ENCODE measurements at places on chromosomes 7 and 10.

DNA sequence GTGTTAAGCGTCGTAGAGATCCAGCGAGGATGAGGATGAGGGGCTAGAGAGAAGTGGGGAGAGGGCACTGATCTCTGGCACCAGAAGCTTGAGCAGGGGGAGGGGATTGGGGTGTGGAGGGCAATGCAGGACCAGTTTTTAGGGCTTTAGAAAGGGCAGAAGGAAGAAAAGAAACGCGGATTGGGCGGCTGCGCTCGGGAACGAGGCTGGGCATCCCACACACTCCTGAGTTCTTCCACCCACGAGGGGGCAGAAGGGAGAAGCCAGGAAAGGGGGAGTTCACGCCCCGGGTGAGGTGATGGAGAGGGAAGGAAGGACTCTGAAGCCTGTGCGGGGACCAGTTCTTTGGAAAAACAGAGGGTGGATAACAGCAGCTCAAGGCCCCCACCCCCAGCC lies 6.1 kb upstream of the VGF start:
- no peak for DNase-seq

DNA sequence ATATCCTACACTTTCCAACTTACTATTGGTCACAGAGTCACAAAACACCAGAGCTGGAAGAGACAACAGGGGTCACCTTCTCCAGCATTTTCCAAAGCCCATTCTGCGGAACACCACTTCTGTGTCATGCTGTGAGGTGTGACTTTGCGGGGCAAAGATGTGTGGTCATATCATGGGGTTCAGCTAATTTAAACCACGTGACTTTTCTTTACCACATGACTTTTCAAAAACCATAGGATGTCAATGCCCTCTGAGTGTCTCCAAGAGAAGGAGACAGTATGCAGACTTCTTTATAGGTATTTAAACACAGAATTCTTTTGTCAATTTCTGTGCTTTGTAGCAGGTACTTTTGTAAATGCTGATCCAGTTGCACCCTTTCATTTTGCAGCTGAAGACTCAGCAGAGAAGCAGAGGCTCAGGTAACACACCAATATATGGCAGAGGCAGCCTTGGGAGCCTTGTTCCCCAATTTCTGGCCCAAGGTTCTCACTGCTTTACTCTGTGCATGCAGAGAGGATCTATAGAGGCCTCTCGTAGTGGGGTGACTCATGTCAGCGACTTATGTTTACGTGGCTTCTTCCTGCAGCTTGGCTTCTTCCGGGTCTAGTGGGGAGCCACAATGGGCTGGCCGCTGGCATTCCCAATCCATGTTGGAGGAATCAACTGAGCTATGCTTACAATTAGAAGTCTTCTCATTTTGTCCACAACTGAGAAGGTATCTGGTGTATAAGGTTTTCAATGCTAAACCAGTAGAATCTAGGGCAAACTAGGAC lies 104.0 kb upstream of the RHOBTB1 start:
- DNase-seq, result no peak

- no peak for DNase-seq
These were observed 131.9 kb downstream of the SDK1 start for GRCh38 chr7:3432911-3433310.

GRCh38 chr7:91285696-91286355 lies 21.6 kb downstream of the FZD1 start:
- DNase-seq, result no peak

DNA sequence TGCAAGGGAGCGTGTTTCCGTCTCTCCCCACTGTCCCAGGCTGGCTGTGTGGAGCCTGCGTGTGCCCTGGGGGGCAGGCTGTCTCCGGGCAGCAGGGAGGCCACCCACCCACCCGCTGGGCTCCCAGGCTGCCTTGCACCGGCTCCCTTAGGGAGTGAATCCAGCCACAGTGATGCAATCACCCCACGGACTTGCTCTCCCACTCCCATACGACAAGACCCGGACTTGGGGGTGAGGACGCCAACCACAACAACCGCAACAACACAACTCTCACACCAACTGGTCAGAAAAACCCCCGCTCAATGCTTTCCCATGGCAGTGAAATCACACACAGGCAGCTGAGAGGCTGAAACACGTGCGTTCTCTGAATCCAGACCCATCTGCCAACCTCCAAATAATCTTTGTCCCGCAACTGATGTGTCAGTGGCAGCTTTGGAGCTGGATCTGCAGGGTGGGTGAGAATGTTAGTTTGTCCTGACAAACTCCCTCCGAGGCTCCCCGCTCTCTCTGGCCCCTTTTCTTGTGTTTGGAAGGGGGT lies 62.7 kb upstream of the DDC start:
- no peak for DNase-seq

DNA sequence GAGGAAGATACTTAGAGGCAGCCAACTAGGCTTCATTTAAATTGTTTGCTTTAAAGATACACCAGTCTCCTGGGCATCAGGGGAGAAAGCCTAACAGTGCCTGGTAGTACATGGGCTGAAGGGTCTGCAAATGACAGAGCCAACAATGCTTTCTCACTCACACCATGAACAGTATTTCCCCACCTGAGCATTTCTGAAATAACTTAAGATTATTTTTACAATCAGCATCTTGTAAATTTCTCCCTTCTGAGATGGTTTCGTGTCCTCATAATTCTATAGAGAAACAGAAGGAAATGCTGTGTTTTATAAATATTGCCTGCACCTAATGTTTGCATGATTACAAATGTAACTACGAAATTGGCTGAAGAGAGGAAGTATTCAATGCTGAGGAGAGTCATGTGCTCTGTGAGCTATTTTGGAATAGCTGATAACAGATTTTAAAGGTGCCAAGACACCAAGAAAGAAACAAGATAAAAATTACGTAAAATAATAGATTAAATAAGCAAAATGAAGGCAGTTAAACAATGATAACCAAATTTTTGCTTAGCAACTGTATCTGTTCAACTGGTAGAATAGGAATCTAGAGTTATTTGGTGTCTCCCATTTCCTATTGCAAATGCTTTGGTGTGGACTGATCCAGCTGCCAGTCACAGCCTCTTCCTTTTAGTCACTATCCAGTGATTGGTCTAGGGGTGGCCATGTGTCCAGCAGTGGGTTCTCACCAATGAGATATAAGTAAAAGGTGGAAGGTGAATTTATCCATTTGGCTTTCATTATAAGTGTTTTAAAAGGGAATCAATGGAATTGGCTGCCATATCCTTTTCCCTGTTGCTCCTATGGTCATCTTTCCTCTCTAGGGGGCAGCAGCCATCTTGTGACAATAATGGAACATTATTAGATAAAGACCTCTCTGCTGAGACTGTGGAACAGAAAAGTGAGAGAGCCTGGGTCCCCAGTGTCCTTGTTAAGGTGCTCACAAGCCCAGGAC lies 167.9 kb upstream of the SLC26A5 start:
- no peak for DNase-seq

- DNase-seq, result no peak
These were observed 65.4 kb upstream of the DNAJB6 start for GRCh38 chr7:157271315-157271990.

DNA sequence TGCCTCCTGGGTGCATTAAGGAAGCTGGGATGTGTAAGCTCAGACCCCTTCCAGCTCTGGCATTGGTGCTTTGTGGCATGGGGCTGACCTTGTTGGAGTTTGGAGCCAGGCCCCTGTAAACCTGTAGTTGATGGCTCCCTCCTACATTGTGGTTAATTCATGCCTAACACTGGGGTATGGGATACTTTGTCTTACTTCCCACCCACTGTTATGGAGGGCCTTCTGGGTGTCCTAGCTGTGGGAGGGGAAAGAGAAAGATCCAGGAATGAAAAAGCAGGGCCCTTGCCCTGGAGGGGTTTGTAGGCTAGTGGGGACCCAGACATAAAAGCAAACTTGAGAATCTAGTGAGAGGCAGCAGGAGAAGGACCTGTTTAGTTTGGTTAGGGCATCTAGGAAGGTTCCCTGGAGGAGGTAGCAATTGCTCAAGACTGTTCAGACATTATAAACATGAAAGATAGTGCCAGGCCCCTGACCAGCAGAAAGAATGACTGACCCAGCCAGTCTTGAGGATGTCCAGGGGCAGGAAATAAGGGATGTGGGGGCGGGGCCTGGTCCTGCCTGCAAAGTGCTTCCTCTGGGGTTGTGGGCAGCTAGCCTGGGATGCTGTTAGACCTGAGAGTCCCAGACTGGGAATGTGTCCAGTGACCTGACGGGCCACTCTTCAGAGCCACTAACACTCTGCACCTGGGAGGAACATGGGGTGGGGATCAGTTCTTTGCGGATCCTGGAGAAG lies 6.6 kb downstream of the ADAMTS14 start:
- DNase-seq, result no peak

GRCh38 chr10:35986756-35987502 lies 344.8 kb upstream of the FZD8 start:
- DNase-seq, result no peak

- no peak for DNase-seq
These were observed 130.7 kb downstream of the PIP4K2A start for GRCh38 chr10:22583683-22584082.

DNA sequence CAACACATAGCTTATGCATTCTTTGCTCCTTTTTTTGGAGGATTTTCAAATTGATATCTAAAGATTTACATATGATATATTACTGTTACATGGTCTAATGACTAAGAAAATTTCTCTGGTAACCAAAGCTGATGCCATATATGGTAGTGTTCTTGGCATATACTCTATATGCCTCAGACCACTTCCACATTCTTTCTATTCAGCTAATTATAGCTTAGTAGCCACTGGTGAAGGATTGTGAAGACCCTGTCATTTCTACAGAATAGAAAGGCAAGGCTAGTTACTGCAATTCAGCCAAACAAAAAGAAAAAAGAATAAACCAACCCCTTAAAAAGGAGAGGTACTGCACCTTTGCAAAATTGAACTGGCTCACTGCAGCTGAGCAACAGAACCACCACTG lies 3.7 kb downstream of the PURB start:
- DNase-seq, result no peak

DNA sequence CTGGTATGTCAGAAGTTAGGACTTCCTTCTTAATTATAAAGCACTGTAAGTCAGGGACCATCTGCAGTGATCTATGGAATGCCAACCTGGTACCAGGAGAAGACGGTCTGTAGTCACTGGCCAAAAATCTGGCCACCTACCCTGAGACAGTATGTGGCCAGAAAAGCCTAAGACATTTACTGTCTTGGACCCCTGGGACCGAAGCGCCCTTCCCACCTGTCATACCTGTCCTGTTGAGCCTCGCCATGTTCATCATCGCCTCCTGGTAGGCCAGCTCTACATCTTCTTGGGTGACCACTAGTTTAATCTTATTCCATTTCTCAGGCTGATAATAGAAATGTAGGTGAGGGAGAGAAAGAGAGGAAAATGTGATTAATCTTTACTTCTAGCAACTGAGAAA lies 20.0 kb downstream of the SEPHS1 start:
- DNase-seq, result no peak

GRCh38 chr7:13933536-13933935 lies 55.9 kb downstream of the ETV1 start:
- no peak for DNase-seq

- no peak for DNase-seq
These were observed 1.8 kb downstream of the LUC7L2 start for GRCh38 chr7:139361523-139361922.

DNA sequence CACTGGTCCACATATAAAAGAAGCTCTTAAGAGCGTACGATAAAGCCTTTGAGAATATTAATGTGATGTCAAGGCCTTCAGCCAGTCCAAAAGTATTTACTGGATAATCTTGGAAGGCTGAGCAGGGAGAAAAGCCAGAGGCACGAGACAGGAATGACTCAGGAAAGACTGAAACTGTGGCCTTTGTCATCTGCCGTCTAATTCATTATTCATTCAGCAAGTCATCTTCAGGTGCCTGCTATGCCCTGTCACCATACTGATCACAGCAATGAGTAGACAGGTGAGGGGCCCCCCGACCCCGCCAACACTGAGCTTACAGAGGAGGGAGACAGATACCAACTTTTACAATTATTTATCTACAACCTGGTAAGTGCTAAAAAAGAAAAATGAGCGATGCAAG lies 78.9 kb downstream of the VOPP1 start:
- no peak for DNase-seq

DNA sequence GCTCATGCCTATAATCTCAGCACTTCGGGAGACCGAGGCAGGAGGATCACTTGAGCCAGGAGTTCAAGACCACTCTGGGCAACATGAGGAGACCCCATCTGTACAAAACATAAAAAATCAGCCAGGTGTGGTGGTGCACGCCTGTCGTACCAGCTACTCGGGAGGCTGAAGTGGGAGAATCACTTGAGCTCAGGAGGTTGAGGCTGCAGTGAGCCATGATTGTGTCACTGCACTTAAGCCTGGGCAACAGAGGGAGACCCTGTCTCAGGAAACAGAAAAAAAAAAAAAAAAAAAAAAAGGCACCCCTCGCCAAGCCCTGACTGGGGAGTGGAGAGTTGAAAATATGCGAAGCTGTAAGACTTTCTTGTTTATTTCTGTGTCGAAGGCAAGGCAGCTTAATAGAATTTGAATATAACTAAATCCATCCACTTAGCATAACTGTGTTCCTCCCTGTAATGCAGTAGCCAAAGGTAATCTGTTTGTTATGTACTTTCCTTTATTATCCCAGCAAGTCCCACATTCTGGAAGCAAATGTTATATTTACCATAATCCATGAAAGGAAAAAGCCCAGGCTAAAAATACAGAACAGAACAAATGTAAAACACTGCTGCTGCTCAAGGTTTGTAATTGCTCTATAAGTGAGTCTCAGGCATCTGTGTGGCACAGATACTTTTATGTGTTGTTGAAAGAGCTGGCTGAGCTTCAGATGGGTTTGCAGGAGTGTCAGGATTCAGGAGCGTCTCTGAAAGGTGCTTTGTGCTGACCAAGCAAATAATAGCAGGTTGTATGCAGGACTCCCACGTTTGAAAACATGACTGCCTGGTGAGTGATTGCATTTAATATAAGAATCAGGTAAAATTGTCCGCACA lies 127.2 kb downstream of the CELF2 start:
- DNase-seq, result no peak

DNA sequence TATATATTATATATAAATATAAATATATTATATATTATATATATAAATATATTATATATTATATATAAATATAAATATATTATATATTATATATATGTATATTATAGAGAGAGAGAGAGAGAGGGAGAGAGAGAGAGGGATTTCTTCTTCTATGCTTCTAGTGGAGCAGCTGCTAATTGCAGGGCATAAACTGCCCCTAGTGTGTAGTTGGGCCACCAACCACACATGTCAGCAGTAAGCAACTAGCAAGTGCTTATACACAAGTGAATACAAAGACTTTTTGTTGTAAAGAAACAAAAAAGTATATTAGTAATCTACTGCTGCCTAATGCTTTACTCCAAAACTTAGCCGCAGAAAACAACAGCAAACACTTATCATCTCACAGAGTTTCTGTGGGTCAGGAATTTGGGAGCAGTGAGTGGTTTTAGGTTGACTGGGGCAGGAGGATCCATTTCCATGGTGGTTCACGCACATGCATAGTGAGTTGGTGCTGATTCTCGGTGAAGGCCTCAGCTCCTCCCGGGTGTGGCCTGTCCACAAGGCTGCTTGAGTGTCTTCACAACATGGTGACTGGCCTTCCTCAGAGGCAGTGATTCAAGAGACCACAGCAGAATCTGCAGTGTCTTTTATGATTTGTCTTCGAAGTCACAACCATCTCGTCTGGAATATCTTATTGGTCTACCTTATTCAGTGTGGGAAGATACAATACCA lies 25.5 kb upstream of the BAG3 start:
- no peak for DNase-seq

GRCh38 chr7:130838738-130839137 lies 104.7 kb upstream of the KLF14 start:
- no peak for DNase-seq

Data from NCI-H187 (cell line).